ENCODE measurements at places on chromosomes 3 and 15.

GRCh38 chr15:25179673-25180511 lies 225.1 kb downstream of the SNRPN start:
- peak; percentile 42 for DNase-seq

DNA sequence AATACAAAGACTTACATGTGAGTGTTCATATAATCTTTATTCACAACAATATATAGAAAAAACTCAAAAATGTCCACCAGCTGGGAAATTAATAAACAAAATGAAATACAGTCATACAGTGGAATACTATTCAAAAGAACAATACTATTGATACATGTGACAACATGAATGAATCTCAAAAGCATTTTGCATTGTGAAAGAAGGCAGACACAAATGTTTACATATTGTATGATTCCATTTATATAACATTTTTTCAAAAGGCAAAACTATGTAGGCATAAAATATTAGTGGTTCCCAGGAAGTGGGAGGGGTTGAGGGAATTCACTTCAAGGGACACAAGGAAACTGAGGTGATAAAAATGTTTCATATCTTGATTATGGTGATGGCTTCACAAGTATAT lies 303.2 kb downstream of the CTNNB1 start:
- DNase-seq: no peak

DNA sequence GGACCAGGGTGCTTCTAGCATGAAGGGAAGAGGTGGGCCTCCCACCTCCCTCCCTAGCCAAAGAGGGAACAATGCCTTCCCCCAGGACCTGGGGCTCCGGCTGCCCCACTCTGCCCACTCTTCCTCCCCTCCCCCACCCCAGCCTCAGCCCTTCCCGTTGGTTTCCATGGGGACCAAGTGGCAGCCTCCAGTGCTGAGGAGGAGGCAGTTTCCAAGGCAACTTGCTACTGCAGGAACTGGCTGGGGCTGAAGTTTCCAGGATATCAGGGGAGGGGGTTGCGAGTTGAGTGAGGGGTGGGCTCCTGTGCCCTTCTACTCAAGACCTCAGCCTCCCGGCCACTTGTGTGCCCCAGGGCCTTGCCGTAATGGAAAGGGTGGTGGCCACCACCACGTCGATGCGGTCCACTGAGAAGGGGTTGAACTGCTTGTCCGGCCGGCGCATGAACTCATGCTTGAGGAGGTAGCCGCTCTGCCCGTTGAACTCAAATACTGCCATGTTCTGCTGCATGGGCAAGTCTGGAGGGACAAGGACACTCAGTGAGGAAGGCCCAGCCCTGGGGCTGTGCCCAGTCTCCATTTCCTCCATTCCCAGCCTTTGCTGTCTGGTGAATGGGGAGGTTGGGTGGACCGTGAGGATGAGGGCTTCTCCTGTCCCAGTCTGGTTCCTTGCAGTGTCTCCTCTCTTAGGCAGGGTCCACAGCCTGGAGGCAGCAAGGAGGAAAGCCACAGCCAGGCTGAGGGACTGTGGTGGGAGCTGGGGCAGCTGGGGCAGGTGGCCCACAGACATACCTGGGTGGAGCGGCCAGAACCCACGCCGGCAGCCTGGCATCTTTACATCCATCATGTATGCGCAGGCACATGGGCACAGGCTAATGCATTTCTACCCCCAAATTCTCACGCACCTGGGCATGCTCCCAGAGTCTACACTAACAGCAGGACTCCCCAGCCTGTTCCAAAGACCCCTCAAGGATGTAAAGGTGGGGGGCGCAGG lies 11.3 kb upstream of the ANKRD63 start:
- DNase-seq: no peak

- no peak for DNase-seq
Observed at GRCh38 chr3:53028641-53029040, 17.2 kb downstream of the SFMBT1 start.

DNA sequence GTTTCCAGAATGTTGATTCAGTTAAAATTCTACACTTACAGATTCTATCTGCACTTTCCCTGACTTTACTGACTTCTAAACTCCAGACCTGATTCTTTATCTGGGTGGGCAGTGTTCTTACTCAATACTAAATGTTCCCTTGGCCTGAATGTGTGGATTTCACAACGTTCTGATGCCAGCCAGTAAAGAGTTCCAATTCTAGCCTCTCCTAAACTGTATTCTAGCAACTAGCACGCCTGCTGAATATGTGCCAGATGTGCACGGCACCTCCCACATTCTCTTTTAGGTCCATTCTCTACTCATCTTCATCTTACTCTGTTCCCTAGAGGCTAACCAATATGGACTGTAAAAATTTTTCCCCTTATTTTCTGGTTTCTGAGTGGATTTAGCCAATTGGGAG lies 479.5 kb upstream of the AGTR1 start:
- DNase-seq: no peak

DNA sequence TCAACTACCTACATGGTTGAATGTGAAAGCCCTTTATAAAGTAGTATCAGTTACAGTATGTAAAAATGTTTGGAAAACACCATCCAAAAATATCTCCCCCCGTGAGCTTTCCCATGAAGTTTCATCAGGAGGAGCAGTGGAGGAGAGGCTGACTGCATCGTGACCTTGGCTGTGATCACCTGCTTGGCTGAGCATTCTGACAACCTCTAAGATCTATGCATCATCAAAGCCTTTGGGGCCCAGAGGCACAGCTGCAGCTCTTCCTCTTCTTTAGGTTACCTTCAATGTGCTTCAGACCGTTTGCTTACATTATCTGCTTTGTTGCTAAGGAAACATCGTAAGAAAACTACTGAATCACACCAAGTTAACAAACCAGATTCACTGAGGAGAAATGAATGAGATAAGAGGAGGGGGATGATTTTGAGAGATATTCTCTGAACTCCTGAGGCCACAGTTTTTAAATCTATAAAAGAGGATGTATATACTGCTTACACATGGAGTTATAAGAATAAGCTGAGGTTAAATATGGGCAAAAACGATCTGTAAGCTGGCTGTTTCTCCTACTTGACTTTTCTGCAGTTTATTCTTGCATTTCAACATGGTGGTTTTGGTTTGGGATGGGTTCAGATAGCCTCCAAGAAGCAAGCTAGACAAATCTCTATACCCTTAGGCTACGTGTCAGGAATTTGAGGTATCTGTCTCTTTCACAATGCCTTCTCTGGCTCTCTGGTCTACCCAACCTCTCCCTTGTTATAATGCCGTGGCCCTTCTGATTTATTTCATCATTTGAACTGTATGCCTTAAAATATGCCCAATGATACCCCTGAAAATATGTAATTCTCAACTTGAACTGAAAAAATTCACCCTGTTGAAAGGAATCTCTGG lies 4.0 kb downstream of the GCSAM start:
- peak; percentile 85 for DNase-seq

- DNase-seq: no peak
Observed at GRCh38 chr3:184050217-184050847, 2.5 kb upstream of the HTR3C start.

DNA sequence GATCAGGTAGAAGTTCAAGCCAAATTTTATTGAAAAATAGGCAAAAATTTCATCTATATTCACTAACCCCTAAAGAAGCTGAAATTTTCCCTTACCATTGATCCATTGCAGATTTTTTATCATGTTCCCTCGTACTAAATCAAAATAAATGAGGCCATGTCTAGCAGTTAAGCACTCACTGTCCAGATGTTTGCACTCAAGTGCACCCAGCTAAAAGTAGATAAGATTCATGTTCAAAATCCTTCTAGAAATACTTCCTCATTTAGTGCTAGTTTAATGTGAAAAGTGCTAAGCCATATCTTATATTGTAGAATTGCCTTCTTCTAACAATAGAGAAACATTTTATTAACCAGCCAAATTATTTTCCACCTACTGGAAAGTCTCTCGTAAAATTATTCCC lies 164.7 kb upstream of the UBE2E2 start:
- DNase-seq: no peak

DNA sequence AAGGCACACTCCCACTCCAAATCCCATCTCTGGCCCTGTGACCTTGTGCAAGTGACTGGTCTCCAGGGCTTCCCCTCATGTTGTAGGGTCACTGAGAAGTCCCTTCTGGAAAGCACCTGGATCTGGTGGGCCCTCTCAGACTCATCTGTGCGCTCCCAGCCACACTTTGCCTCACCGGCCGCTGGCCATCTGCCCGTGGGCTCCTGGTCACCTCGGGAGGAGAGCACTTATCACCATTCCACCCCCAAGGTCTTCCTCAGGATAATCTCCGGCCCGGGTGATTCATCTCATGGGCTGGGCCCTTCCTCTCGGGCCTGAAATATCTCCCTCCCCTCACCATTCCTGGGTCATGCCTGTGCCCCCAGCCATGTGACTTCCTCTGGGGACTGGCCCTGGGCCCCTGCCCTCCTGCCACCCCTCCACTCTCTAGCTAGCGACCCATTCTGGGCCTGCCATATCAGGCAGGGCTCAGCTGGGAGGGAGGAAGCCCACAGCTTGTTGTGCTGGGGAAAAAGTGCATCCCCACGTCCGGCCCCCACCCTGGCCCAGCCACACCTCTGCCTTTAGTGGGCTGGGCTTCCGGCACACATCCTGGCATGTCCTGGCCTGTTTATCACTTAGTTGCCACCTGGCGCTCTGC lies 10.6 kb upstream of the WNT7A start:
- DNase-seq: peak; percentile 39

DNA sequence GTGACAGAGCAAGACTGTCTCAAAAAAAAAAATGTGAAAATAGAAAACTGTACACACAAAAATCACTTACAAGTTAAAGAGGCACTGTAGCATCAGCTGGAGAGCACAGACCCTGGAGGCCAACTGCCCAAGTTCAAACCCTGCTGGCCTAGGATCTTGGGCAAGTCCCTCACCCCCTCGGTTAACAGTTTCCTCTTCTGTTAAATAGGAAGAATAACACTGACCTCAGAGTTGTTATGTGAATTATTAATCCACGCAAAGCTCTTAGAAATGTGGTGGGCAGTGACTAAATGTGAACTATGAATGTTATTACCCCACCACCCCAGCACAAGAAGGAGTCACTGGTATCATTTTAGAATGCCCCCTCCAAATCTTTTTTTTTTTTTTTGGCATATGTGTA lies 11.2 kb downstream of the CIB1 start:
- DNase-seq: no peak

DNA sequence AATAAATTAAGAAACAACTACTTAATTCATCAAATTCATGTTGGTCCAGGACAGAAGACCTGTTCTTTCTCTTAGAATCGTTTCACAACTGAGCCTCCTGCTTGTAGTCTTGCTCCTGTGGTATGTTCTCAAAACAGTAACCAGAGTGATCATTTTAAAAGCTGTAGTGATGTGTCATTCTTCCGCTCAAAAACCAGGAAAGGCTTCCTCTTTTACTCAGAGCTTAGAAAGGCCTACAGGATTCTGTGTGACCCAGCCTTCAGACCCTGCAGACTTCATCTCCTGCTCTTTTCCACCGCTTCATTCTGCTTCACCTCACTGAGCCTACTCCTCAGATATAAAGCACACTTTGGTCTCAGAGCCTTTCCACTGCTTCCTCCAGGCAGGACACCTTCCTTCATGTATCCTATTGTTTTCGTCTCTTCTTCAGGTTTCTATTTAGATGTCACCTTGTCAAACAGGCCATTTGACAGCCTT lies 22.7 kb downstream of the ST6GAL1 start:
- no peak for DNase-seq

DNA sequence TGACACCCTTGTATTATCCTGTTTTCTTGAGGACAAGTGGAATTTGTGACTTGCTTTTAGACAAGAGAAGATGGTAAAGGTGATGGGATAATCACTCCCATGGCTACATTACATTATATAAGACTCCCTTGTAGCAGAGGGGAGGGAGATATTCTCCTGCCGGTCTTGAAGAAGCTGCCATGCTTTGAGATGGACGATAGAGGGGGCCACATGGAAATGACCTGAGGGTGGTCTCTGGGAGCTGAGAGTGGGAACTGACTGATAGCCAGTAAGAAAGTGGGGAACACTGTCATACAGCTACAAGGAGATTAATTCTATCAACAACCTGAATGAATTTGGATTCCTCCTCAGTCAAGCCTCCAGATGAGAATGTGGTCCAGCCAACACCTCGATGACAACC lies 540.1 kb downstream of the NTRK3 start:
- no peak for DNase-seq

- DNase-seq: no peak
Observed at GRCh38 chr3:1191026-1191425, 98.2 kb downstream of the CNTN6 start.

GRCh38 chr3:170780955-170781354 lies 89.0 kb downstream of the RPL22L1 start:
- no peak for DNase-seq

DNA sequence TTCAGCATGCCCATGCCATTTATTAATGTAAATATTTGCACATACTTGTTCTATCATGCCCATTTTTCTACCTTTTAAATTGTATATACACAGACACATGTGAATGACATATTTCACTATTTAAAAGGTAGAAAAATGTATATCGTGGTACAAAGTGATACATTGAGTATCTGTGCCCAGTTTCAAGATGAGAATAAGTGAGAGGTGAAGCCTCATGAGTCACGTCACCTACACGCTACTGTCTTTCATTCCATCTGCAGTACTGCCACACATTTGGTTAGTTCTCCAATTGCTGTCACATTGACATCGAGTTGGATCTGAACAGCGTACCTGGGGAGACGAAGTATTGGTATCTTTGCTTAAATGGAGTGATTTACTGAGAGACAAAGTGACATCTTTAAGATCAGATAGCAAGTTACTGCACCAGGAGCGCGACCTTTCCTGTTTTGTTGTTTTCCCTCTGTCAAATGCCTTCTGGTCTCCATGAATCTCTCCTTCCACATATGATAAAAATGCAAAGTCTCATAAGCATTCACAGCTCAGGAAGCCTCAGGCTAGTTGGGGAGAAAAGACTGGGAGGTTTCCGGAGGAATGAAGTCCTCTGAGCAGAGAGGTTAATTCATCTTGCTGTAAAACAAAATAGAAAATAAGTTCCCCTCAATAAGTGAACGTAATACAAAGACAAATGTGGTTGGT lies 12.0 kb downstream of the GREM1 start:
- no peak for DNase-seq

GRCh38 chr3:153866901-153867300 lies 254.3 kb upstream of the ARHGEF26 start:
- DNase-seq: no peak

DNA sequence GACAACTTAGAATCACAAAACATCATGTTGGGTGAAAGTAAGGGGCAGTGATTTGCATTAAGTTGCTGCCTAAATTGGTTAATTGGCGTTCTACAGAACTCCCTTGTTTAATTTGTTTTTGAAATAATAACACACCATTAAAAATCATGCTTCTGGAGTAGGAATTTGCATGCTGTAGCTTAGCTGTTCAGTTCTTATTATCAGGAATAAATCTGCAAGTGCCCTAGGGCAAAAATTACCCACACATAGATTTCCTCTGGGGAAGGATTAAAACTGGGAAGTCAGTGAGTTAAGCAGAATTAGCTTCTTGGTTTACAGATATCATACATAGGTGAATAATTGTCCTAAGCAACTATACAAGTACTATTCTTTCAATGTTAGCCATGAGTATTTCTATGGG lies 381.6 kb upstream of the NAALADL2 start:
- DNase-seq: no peak

DNA sequence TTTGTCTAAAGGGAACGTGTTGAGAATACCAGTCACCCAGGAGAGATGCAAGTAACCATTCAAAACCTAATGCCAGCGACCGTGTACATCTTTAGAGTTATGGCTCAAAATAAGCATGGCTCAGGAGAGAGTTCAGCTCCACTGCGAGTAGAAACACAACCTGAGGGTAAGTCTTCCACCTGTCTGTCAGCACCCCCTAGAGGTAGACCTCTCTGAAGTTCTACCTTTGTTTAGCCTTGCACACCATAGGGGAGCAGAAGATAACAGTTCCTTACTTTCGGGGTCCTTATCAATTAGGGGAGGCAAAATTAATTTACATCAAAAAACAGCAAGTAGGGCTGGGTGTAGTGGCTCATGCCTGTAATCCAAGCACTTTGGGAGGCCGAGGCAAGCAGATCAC lies 124.4 kb downstream of the HCN4 start:
- DNase-seq: no peak
